ENCODE measurements at places on chromosomes 16 and 17. TPM values are rescaled to one million over a fixed set of nuclear protein-coding genes. Genes with fewer than 3 reads are reported as not detected.

Gene MYH11
- under 0.01 TPM for total RNA-seq

Gene PRCD
- 4.3 TPM for total RNA-seq

Gene CRHR1
- not detected for total RNA-seq

Gene ADAMTS18
- total RNA-seq, result 0.22 TPM

Gene TRIM72
- total RNA-seq, result not detected

Gene NPIPA3
- total RNA-seq, result 0.29 TPM

Gene TBC1D3H
- total RNA-seq, result not detected

Gene TP53TG3
- total RNA-seq, result not detected

Gene SHISA6
- total RNA-seq, result not detected

Gene CDK3
- total RNA-seq, result 0.66 TPM

Gene LASP1
- total RNA-seq, result 250 TPM

Gene GRIN2C
- total RNA-seq, result not detected

Gene USP7
- total RNA-seq, result 90.3 TPM

Gene SLC13A2
- not detected for total RNA-seq

Gene KRTAP4-6
- not detected for total RNA-seq

Gene NLRC5
- 79.3 TPM for total RNA-seq

Gene IST1
- total RNA-seq, result 230 TPM

Gene CDRT4
- total RNA-seq, result 4.8 TPM

Gene SLC5A10
- not detected for total RNA-seq

Gene ODAD4
- 0.57 TPM for total RNA-seq

Gene CSH2
- 0.14 TPM for total RNA-seq

Gene MYO15B
- total RNA-seq, result 1.3 TPM

Gene CCL3
- total RNA-seq, result not detected

Gene TBC1D3G
- not detected for total RNA-seq

Gene HBQ1
- total RNA-seq, result not detected

Gene FAM171A2
- total RNA-seq, result 3.4 TPM

Gene GPR142
- not detected for total RNA-seq

Gene KRT12
- total RNA-seq, result 0.43 TPM

Gene DOC2A
- not detected for total RNA-seq

Gene BCO1
- not detected for total RNA-seq

Gene CEP295NL
- 3.0 TPM for total RNA-seq

Gene CDH11
- total RNA-seq, result 338 TPM

Gene NFE2L1
- total RNA-seq, result 420 TPM

Gene FOXL1
- 1.1 TPM for total RNA-seq

Gene SLC5A11
- 0.14 TPM for total RNA-seq

Gene OR3A2
- 1.7 TPM for total RNA-seq

Gene TERF2IP
- 31.5 TPM for total RNA-seq

Gene NHLRC4
- total RNA-seq, result 2.6 TPM

Gene KRT28
- total RNA-seq, result not detected

Gene KCNJ12
- under 0.01 TPM for total RNA-seq

Gene TUBG2
- 14.9 TPM for total RNA-seq

Gene IRX6
- not detected for total RNA-seq

Gene KRT27
- total RNA-seq, result not detected

Gene AKAP10
- total RNA-seq, result 21.2 TPM

Gene TNS4
- total RNA-seq, result 0.14 TPM

Gene KIFC3
- 170 TPM for total RNA-seq

Gene TMEM100
- total RNA-seq, result 3.4 TPM

Gene TP53TG3F
- total RNA-seq, result 0.22 TPM

Gene MT1F
- not detected for total RNA-seq

Gene SLC22A31
- 0.57 TPM for total RNA-seq

Gene HEATR3
- total RNA-seq, result 42.8 TPM

All from placental pericyte (primary cell).